ENCODE measurements at places on chromosomes 1 and 21.

DNA sequence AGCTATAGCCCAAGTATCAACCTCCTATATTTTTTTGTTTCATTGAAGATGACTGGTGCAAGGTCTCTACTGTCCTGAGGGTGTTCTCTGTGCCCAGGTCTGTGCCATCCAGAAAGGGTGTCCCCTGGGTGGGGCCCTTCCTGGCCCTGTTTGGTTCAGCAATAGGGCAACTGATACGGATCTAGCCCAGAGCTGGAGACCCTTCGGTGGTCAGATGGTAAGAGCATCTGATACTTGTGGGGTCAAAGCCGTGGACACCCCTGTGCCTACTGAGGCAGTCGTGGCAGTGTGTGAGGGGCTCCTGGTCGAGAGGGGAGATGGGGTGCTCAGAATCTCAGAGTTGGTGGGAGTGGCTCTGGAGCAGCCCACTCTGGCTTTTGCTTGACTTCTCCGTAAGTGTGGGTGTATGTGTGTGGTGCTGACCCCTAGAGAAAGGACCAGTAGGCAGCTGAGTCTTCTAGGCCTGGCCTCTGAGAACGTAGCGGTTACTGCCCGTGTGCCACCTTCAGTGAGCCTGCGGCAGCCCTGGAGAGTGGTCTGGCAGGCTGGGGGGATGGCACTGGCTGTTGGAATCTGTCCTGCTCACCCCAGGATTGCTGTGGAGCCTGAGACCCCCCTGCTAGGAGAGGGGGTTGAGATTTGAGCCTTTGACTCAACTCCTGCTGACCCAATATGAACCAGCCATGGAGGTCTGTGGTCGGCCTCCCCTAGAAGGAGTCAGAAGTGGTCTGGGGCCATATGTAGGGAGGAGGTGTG, 2.7 kb downstream of the AMPD2 start:
- DNase-seq = no peak

DNA sequence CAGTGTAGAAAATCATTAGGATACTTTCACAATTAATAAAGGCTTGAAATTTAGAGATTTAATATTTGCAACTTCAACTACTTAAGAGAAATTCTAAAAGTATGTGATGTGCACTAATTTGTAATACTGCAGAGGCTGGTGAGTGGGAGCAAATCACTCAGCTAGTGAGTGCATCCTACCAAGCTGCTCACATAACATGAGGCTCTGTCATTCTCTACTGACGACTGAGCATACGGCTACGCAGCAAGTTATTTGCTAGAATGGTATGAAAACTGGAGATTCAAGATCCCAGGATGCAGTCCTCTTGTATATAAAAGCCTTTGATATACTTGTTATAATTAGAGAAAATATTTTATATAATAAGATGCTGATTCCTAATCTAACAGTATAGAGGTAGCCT, 90.1 kb downstream of the ATP1B1 start:
- no peak for DNase-seq

DNA sequence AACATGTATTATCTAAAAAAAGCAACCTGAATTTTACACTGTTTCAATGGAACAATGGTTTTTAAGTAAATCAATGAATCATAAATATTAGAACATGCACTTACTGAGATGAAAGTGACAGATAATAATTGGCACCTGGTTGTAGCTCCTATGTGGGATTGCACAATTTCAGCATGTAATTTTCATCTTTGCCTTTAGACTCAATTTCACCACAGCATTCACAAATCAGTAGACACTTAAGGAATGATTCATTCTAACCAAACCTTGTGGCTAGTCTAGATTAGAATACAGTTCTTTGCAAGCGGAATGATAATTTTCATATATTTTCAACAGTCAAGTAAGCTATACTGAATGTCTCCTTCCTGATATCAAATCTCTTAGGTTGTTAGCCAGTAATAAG, 853.4 kb downstream of the KCNT2 start:
- no peak for DNase-seq

DNA sequence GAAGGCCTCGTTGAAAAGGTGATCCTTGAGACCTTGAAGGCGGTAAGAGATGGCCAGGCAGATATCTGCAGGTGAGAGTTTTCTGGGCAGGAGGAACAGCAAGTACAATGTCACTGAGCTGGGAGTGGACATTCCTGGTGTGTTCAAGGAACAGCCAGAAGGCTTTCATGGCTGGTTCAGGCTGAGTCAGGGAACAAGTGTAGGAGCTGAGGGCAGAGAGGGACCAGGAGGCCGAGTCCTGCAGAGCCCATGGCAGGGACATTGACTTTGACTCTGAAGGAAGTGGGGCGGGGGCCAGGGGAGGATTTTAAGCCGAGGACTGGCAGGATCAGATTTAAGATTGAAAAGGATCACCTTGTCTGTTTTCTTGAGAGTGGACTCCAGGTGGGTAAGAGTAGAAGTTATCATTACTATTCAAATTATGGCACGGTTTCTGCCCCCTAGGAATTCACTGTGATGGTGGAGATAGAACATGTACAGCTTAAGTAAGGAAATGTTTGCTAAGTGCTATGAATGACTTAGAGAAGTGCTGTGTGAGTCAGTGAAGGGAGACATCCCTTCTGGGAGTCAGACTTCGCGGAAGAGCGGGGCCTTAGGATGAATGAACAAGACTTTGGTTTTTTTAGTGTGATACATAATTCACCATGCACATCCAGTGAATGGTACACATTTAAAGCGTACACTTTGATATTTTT, 202.3 kb downstream of the KIF26B start:
- DNase-seq = no peak

GRCh38 chr1:54953846-54954245, 26.6 kb upstream of the TMEM61 start:
- DNase-seq = no peak

DNA sequence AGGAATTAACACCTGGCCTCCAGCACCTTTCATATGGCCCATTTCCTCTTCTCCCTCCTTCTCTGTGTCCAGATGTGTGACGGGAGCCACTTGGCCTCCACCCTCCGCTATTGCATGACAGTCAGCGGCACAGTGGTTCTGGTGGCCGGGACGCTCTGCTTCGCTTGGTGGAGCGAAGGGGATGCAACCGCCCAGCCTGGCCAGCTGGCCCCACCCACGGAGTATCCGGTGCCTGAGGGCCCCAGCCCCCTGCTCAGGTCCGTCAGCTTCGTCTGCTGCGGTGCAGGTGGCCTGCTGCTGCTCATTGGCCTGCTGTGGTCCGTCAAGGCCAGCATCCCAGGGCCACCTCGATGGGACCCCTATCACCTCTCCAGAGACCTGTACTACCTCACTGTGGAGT, 5.6 kb downstream of the TMEM61 start:
- no peak for DNase-seq

GRCh38 chr1:12573015-12573825, 44.8 kb downstream of the DHRS3 start:
- no peak for DNase-seq

DNA sequence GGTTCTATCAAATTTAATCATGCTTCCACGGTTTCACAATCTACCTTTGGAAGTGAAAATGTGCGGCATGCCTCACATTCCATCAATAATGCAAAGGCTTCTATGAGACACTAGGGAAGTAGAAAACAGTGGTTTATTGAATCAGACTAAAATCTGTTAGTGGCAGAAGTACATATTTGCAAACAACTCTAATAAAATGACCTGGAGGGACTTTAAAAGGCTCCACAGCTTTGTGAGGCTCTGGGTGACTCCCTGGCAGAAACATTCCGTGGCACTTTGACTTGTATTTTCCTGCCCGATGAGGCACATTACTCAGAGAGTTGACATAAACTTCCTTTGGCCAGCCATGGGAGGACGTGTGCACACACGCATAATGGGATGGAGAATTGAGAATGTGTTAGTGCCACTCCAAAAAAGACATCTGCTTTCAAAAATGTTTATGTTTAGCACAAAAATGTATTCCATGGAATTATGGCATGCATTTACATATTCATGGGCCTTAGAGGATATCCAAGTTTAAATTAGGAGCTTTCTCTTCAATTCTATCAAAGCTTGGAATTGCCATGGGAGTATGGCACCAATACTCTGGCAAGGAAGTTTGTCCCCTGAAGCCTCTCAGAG, 60.0 kb upstream of the SSX2IP start:
- no peak for DNase-seq

DNA sequence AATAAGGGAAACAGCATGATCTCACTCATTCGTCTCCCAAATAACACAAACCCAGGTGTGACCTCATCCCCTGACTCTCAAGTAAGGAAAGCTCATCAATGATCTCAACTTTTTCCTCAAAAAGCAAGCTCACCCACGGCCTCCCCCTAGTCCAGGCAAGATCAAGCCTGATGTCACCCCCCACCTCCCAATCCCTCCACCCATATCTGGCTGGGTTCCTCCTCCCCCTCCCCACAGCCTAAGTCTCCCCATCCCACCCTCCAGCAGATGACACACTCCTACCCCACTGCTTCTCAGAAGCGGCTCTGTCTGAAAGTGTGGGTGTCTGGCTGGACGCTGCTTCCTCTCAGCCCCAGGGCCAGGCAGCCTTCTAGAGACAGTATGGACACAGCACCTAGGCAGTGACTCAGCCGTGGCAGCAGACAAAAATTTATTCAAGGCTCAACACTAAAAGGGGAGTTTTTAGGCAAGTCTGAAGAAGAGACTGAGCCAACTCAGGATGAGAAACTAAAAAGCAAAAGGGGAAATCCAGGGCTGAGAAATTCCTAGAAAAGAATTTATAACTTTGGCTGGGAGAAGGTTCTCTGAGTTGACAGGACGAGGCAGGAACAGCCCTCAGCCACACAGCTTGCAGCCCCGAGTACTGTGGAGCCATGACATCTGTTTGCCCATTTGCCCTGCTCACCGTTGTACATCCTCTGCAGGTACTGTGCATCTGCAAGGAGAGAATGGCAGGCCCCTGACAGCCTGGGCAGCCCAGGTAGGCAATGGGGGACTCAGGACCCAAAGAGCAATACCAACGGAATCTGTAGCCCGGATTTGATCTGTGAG, 81.6 kb upstream of the LRRC8D start:
- DNase-seq = no peak

- no peak for DNase-seq
Measured at GRCh38 chr1:234256359-234256758, 116.9 kb upstream of the COA6 start.

DNA sequence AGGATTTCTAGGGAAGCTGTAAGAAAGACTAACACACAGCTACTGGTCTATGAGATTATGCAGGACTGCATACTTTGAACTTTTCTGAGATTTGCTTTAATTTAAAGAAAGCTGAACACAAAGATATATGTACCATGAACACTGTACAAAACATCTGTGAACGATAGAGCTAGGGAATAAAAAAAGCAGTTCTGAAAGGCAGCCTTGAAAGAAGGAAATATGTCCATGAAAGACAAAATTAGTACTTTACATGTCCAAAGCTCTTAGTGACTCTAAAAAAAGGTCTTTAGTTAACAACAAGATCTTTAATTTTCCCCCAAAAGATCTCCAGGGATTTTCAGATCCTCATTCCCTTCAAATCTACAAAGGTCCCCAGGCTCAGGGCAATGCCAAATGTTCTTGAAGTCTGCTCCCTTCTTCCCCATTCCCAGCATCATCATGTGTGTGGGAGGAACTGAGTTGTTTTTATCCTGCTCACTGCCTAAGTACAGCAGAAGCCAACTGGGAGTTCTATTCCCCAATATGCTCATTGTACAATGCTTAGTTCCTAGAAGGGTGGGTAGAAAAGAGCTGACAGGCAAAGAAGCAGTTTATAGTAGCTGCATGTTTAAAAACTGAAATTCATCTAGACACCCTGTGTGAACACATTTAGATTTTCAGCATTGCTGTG, 60.1 kb upstream of the PTCH2 start:
- no peak for DNase-seq

All from T-helper 17 cell (primary cell).